Stimulated activated CD8-positive, alpha-beta memory T cell treated with anti-CD3 and anti-CD28 coated beads, Interleukin-4, amount 100 ng/mL, for 1 hour (primary cell): ENCODE measurements at places on chromosomes 7 and 10.

DNA sequence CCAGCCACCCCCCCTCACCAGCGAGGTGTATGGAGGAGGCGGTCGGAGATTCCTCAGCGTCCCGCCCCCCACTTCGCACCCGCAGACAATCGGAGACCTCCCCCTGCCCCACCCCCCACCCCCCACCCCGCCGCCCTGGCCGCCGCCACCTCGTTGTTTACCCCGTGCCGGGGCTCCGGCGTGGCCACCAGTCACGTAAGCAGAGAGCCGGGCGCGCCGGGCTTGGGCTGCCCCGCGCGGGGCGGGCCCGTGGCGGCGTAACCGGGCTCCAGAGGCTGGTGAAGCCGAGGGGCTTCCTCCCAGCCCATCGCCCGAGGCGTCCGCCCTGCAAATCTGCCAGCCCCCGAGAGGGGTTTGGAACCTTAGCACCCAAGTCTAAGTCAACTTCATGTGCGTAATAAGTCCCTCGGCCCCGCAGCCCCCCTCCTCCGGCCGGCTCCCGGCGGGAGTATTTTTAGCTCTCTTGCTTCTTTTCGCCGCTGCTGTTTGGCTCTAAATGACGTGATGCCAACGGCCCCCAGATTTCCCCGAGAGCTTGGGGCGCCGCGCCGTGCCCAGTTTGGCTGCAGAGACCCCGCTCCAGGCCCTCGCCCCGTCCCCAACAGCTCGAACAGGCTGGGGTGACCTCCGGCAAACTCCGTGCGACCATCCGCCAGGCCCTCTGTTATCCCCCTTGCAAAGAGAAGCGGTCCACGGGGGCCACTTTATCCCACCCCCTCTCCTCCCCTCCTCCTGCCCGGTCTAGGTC lies 2.7 kb downstream of the MXI1 start:
- DNase-seq: no peak

DNA sequence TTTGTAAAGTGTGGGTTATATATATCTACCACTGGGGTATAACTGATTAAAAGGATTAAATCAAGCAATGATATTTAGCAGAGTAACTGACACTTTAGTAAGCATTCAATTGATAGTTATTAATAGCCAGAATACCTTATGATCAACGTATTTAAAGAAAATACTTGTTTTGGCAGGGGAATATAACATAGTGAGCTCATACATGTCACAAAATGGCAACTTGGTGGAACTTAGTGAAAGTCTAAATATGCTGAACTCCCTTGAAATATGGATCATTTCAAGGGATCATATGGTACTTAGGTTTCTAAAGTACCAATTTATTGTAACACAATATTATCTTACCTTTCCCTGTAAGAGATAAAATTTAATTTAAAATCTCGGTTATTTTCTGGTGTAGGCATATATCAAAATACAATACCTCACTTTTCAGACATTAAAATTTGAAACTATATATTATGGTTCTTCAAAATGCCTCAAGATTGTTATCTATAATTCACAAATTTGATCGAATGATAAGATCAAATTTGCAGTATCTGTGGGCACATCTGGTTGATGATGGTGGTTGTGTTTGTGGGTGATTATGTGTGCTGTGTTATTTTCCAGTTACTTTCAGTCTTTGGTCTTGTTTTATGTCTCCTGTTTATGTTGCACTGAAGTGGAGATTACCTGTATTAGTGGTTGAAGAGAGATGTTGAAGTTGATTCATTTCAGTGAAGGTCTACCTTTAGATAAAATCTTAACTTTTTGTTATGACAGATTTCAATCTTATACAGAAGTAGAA lies 5.2 kb downstream of the ARL4A start:
- no peak for DNase-seq

DNA sequence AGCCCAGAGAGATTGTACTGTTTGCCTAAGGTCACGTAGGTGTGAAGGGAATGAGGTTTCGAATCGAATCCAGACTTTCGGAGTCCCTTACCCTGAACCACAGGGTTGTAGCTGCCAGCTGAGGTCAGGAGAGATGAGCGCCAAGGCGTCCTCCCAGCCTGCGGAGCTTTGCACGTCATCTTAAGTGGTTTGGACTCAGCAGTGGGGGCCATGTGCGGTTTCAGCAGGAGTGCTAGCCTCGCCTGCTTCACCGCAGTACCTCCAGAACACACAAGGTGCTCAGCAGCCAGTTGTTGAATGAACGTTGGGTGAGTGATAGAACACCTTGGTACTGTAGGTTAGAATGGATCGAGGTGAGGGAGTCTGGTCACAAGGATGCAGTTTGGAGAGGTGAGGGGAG lies 74.9 kb upstream of the PPIF start:
- no peak for DNase-seq

DNA sequence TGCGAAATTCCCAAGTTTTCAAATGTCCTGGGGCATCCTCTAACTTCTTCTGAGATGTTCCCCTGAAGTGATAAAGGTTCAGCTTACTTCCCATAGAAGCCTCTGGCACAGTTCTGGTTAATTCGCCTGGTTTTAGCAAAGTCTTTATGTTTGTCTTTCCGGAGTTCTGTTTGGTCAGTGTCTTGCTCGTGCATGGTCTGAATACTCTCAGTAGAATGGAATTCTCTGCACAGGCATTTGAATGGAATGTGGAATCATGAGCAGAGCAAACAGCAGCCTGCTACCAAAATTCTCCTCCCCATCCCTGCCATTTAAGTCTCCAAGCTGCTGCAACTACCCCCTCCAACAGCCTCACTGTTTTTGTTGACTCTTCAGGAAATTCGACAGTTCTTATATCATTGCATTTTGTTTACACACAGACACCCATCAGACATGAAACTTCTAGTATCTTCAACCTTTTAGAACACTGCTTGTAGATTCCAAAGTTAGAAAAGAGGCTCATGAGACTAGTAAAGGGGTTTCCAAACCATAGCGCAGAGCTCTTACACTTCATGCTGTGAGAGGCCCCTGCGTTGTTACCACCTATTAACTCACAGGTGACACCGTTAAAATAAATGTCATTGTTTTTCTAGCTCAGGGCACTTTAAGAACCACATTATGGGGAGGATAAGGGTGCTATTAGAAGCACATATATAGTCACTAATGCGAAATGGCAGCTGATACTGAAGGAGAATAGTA lies 129.7 kb downstream of the PLCE1 start:
- no peak for DNase-seq

- DNase-seq: no peak
These were observed 82.2 kb downstream of the TSPAN12 start for GRCh38 chr7:120775755-120776154.

DNA sequence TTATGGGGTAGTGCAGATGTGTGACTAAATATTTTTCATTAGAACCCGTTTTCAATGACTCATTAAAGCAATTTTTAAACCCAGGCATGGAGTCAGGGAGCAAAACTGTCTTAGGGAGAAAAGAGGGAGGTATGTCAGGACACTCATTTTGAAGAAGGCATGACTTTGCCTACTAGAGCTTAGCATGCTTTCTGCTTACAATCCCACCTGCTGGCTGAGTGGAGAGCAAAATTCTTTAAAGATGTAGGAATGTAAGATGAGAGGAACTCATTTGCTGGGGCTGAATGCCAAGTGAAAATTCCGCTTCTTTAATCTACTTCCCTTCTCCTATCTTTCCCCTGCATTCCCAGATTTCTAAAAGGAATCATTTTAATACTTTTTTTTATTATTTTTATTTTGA lies 232.6 kb downstream of the GALNT17 start:
- DNase-seq: no peak

GRCh38 chr10:94443047-94443446 lies 40.7 kb downstream of the TBC1D12 start:
- no peak for DNase-seq

DNA sequence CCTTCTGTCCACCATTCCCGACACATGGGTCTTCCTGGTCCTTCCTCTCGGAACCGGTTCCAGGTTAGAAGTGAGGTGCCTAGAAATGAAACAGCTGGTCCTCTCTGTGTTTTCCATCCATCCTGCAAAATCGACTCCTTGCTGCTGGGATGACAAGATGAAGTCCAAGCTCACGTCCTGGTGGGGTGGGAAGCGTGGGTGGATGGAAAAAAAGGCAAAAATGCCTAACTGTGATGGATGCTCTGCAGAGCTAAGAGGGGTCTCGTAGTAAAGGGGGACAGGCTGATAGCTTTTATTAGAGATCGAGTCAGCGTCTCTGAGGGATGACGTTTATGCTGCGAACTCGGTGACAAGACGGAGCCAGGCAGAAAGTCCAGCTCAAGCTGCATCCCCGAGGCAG lies 14.1 kb downstream of the CALML5 start:
- DNase-seq: no peak

DNA sequence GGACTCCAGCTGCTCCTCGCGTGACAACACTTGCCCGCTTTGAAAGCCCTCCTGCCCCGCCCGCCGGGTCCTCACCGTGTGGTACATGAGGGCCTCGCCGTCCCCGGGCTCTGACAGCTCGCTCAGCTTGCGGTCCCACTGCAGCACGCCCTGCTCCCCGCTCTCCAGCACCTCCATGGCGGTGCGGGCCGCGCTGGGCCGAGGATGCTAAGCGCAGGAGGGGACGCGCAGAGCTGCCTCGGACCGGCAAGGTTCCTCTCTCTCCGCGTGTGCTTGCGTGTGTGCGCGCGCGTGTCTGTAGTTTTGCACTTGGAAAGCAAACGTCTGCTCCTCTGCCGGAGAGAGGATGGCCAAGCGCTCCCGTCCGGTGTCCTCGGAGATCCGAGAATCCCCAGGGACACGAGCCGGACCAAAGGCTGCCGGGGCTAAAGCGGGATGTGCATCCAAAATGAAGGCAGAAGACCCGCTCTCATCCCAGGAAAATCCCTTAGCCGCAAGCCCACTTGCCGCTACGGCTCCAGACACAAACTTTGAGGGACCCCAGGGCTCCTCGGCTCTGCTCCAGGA lies at the start of gene CREB3L2:
Gene CREB3L2 (minus strand): TSS at position 558 of the 567 bp plus-strand sequence. CDS start 381 bp downstream, at position 177.
- DNase-seq: peak; percentile 17

DNA sequence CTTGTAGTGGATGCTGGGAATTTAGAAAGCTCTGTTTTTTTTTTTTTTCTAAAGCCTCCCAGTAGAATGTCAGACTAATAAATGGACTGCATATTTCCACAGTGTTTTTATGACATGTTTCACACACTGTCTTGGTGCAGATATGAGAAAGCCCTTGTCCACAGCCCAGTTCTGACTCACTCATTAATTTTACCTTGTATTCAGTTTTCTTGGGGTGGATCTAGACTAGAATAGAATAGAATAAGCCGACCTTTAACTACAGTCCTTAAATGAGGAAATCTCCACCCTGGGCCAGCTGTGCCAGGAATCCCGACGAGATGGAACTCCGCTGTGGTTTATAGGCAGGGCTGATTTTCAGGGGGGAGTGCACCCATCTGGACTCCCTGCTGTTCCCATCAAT lies 274.7 kb downstream of the NRG3 start:
- no peak for DNase-seq

DNA sequence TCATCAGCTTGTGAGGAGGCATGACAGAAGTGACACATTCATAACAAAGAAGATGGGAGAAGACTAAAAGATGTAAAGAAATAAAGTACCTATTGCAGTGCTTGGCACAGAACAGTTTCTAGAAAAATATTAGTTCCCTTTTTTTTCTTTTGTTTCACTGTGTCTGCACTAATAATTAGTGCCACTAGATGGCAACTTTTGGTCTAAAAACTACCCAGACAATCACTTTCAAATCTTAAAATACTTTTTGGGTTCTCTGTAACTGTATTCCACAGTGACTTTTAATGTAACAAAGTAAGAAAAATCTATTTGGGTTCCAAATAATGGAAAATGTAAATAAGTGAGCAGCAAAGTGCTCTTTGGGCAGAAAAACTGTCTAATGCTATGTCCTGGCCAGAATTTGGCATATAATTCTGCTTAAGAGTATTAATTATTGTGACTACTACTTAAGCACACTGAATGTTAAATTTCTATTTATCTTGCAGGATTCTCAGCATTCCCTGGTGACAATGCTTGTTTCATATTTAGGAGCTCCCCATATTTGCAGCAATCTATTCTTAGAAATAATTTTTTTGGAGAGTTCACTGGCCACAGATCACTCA lies 134.8 kb upstream of the KIF5B start:
- no peak for DNase-seq

- DNase-seq: no peak
These were observed 31.1 kb downstream of the TBATA start for GRCh38 chr10:70753841-70754621.

- no peak for DNase-seq
These were observed 5.1 kb downstream of the RAPGEF5 start for GRCh38 chr7:22351878-22352277.

GRCh38 chr10:20623546-20623945 lies 273.6 kb downstream of the NEBL start:
- DNase-seq: no peak

DNA sequence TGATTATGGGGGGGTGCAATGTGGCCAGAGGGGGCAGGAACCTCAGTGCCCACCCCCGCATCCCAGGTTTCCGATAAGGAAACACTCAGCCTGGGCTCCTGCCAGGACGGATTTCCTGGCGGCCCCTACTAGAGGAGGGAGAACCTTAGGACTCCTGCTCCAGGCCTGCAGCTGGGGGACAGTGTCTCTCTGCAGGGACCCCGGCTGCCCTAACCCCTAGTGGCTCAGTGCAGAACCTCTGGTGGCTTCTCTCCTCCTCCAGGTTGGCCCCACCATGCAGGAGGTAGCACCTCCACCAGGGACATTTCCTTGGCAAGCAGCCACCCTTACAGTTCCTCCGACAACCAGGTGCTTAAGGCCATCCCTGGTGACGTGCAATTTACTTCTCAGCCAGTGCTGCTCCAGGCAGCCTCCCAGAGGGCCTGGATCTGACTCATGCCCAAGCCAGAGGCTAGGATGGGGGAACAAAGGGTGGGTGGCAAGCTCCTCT lies 31.9 kb downstream of the SH2B2 start:
- no peak for DNase-seq

GRCh38 chr7:45652630-45653029 lies 78.5 kb downstream of the ADCY1 start:
- no peak for DNase-seq

- DNase-seq: no peak
These were observed 50.4 kb upstream of the CACUL1 start for GRCh38 chr10:118805146-118805545.

DNA sequence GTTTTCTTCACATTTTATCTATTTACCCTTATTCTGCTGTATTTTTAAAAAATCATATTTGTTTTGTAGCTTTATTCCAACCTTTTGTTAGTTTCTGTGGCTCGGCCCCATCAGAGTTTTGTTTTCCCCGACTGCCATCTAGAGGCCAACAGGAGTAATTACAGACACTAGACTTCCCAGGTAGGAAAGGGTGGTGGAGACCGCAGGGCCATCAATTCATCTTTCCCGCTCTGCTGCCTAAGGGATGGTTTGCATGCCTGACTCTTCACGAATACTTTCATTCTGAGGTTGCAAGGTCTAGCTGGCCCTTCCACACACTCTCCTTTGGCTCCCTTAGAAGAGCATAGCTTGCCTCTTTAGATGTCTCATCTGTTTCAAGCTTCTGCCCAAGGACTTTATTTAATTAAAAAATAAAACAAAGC lies 38.3 kb downstream of the LYZL2 start:
- no peak for DNase-seq

GRCh38 chr7:55124989-55125875 lies 106.4 kb downstream of the EGFR start:
- DNase-seq: no peak

GRCh38 chr7:32580646-32581045 lies 85.4 kb downstream of the AVL9 start:
- no peak for DNase-seq
